Kidney (tissue), 22 donors: ENCODE measurements at places on chromosomes 12 and 14. TPM values are rescaled to one million over a fixed set of nuclear protein-coding genes. Genes with fewer than 3 reads are reported as not detected.

SPPL3 gene
- 23.8 TPM for polyA plus RNA-seq

CGRRF1 gene
- 26.2 TPM for polyA plus RNA-seq

TAS2R8 gene
- not detected for polyA plus RNA-seq

RTN1 gene
- 4.5 TPM for polyA plus RNA-seq

MAP1LC3B2 gene
- polyA plus RNA-seq, result 4.5 TPM

ADAMTS20 gene
- polyA plus RNA-seq, result not detected

TMEM119 gene
- 4.1 TPM for polyA plus RNA-seq

P2RX2 gene
- polyA plus RNA-seq, result 0.37 TPM

PLCZ1 gene
- polyA plus RNA-seq, result not detected

CELA1 gene
- polyA plus RNA-seq, result not detected

KLHDC1 gene
- polyA plus RNA-seq, result 2.3 TPM

CLBA1 gene
- 13.2 TPM for polyA plus RNA-seq

NOVA1 gene
- 10.2 TPM for polyA plus RNA-seq

GYS2 gene
- not detected for polyA plus RNA-seq

OLR1 gene
- 11.5 TPM for polyA plus RNA-seq

- no peak for DNase-seq
These were observed 19.2 kb downstream of the VPS37B start for GRCh38 chr12:122876731-122877130.

DNA sequence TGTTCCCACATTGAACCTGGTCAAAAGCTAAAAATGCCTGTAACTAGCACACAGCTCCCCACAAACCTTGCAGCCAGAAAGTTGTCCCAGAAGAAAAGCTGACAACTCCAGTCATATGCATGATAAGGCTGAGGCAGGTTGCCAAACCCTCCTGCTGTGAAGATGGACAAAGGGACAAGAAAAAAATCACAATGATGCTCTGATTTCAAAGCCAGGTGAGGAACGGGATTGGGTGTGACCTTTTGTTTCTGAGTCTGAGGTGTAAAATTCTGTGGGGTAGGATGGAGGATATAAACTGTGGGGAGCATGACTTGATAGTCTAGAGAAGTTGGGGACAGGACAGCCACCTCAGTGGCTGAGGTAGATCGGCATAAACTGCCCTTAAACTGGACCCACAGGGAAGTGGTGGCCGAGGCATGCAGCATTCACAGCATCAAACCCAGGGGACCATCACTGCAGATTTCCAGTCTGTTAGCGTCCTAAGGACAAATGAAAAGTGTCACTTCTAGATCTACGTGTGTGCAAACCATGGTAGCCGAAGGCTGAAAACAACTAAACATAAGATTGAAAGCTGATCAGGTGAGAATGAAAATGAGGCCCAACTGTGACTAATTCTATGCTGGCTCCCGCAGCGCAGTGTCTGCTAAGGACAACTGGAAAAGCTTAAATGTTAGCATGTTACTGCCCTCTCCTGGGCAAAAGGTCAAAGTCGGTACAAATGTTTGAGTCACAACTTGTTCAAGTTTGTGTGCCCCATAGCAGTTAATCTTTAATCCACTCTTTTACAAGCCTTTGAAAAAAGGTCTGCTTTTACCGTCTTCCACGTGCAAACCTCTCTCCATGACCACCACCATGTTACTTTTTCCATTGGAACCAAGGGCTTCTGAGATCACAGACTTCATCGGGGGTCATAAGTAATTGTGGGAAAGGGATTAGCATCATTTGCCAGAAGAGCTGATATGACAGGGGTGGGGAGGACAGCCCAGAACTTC, 39.8 kb downstream of the GRIN2B start:
- peak; percentile 92 for DNase-seq

- DNase-seq, result no peak
These were observed 94.7 kb upstream of the PLXNC1 start for GRCh38 chr12:94053676-94054075.

GRCh38 chr12:83432176-83432719, 745.5 kb downstream of the TMTC2 start:
- peak; percentile 21 for DNase-seq

GRCh38 chr14:69650948-69651369, 39.6 kb downstream of the SUSD6 start:
- no peak for DNase-seq

DNA sequence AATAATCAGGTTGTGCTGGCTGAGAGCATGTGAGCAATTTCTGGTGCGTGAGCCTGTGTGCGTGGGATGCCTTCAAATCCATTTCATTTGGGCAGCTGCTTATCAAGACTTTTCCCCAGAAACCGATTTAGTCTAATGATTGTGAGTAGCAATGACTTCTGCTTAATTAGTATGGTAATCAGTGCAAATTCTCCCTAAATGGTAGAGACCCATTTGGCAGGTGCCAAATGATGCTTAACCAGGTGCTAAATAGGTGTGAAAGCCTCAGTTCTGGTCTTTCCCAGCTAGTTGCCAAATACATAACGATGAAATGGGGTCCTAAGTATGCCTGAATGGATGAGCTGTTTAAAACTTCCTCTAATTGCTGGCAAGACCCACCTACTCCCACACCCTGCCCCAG, 248.4 kb upstream of the CCDC196 start:
- no peak for DNase-seq

DNA sequence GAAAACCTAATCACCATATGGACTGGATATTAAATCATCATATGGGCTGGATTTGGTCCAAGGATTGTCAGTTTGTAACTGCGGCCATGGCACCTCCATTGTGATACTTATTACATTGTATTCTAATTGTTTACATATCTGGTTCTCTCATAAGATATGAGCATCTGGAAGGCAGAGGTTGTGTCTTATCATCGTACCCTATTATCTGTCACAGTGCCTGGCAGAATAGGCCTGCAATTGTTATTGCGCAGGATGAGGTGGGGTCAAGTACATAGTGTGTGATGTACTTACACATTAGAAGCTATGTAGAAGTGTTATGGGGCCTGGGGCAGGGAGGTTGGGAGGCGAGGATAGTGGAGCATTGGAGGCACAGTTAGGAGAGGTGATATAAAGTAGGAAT, 4.7 kb downstream of the IFT43 start:
- no peak for DNase-seq

GRCh38 chr12:9760699-9761418, at the start of gene CD69:
Gene CD69, minus strand, starts transcription at chr12:9760901. Its CDS starts 81 bp downstream, at chr12:9760820.
- DNase-seq, result peak; percentile 52

GRCh38 chr12:129494260-129494659, 409.6 kb downstream of the TMEM132D start:
- DNase-seq, result no peak

GRCh38 chr12:89257340-89257739, 95.0 kb downstream of the DUSP6 start:
- DNase-seq, result no peak

DNA sequence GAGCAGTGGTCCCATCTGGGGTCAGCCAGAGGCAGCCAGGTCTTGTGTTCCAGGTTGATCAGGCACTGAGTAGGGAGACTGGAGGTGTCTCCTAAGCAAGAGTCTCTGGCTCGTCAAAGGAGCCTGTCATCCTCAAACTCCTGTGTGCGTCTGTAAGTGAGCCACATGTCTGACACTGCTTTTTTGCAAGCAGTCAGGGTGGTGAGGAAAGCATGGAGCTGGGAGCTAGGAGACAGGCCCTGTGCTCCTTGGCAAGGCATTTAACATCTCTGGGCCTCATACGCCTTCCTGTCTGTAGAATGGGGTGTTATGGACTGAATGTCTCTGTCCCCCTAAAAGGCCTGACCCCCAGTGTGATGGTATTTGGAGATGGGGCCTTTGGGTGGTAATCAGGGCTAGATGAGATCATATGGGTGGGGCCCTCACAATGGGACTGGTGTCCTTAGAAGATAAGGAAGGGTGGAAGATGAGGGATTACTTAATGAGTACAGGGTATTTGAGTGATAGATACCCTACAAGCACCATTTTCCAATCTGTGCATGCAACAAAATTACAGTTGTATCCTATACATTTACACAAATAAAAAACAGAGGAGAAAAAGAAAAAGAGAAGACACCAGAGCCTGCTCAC, 53.0 kb downstream of the ARL6IP4 start:
- peak; percentile 11 for DNase-seq

DNA sequence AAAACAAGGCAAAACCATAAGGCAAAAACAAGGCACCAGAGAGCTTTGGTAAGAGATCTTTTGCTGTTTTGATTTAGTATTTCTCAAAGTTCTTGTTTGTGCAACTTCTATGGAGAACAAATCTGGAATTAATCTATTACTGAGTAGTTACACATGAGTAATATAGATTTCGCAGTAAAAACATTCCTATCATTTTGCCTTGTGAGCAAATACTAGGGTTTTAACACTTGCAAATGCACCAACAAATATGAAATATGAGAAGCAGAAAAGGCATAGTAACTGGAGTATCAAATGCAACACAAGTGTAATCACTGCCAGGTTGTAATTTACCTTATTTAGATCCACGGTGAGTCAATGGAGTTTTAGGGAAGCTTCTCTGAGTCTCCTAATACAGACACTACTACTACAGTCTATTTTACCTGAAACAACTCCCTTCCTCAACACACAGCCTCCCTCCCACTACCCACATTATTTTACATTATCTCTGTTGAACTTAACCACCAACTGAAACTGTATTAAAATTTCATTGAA, 324.1 kb downstream of the FLRT2 start:
- no peak for DNase-seq

GRCh38 chr12:101697197-101697929, at the start of gene CHPT1:
Gene CHPT1, plus strand, starts transcription at chr12:101697640. Its CDS starts 222 bp downstream, at chr12:101697862.
- DNase-seq, result peak; percentile 66

GRCh38 chr14:30223385-30223785, 295.7 kb upstream of the PRKD1 start:
- no peak for DNase-seq

- DNase-seq, result no peak
These were observed 19.9 kb downstream of the DAAM1 start for GRCh38 chr14:59208224-59208814.

DNA sequence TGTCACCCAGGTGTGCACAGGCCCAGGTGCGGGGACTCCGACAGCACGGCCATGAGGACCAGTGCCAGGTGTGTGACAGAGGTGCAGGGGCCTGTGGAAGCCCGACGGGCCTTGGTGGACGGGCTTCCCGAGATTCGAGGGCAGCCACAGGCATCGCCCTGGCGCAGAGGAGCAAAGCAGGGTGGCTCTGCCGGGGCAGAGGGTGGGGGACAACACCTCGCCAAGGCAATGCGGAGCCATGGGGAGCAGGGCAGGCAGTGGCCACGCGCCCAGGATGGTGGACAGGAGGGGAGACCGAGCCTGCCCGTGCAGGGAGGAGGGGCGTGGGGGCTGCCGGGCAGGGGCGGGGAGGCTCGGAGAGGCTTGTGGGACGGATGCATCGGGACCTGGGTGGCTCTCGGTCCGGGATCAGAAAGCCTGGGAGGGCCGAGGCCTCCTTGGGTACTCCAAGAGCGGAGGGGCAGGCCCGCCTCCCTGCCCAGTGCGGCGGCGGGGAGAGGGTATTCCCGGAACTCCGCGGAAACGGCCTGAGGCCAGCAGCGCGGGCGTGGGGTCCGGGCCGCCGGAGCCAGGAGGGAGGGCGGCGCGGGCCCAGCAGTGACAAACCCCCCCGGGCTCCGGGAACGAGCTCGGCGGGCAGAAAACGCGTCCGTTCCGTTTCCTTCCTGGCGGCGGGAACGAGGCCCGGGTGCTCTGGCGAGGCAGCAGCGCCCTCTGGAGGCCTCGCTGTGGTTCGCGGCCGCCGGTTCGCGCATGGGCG, 1.6 kb downstream of the TMEM121 start:
- peak; percentile 90 for DNase-seq

DNA sequence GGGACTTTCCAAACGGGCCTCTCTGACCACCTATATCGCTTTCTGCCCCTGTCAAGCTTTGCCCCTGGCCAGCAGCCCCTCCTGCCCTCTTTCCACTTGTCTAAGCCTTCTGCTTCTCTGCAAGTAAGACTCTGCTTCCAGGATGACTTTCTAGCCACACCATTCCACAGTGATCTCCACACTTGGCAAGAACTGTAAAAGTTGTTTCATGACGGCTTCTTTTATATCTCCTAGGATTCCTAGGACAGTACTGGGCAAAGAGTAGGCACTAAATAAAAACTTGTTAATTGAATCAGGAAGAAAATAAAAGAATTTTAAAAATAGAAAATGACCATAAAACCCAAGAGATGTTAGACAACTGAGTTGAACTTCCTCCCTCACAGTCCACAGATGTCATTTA, 1.8 kb upstream of the PTPN21 start:
- no peak for DNase-seq

GRCh38 chr12:92551853-92552397, 150.9 kb upstream of the PLEKHG7 start:
- no peak for DNase-seq

- no peak for DNase-seq
These were observed at the start of gene RNASE12 for GRCh38 chr14:20591235-20591634. Gene RNASE12, minus strand, starts transcription at chr14:20591376. Its CDS starts 653 bp downstream, at chr14:20590723.

DNA sequence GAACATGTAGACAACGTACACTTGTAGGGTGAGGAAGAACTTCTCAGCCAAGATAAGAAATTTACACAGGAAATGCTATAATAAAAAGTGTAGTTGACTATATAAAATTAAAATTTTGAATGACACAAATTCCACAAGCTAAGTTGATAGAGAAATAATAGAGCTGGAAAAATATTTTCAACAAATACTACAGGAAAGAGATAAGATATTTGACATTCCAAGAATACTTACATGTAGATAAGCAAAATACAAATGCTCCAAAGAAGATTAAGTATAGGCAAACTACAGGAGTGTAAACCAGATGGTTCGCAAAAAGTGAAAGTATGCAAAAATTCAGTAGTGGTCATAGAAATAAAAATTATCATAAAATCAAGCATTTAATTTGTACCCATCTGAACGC, 49.2 kb upstream of the ANP32D start:
- DNase-seq, result no peak

DNA sequence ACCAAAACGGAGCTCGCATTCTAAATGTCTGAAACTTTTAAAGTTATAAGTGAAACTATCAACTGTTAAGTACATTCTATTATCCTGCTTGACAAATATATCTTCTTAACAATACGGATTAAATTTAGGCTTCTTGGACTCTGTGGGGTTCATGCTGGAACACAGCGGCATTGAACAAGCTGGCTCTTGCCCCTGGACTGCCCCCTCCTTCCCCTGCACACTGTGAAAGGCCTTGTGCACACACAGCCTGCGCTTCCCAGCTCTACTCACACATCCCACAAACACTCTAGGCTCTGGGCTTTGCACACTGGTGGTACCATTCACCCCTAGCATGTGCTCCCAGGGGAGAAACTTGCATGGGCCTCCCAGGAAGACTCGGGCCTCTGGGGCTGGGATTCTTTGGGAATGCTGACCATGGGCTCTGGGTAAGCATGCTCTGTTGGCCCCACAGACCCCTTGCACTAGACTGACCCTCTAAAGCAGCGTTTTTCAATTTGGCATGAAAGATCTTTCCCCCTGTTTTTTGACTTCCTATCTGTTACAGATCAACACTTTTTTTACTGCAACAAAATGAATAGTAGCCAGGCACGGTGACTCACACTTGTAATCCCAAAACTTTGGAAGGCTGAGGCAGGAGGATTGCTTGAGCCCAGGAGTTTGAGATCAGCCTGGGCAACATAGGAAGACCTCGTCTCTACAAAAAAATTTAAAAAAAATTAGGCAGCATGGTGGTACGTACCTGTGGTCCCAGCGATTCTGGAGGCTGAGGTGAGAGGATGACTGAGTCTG, 96.2 kb upstream of the CPM start:
- DNase-seq, result no peak

- no peak for DNase-seq
These were observed 19.1 kb downstream of the ANKRD9 start for GRCh38 chr14:102490456-102490855.
